ENCODE measurements at places on chromosomes 5 and 9.

GRCh38 chr9:131809941-131810344 is 70.1 kb upstream of the RAPGEF1 start:
- no peak for DNase-seq

DNA sequence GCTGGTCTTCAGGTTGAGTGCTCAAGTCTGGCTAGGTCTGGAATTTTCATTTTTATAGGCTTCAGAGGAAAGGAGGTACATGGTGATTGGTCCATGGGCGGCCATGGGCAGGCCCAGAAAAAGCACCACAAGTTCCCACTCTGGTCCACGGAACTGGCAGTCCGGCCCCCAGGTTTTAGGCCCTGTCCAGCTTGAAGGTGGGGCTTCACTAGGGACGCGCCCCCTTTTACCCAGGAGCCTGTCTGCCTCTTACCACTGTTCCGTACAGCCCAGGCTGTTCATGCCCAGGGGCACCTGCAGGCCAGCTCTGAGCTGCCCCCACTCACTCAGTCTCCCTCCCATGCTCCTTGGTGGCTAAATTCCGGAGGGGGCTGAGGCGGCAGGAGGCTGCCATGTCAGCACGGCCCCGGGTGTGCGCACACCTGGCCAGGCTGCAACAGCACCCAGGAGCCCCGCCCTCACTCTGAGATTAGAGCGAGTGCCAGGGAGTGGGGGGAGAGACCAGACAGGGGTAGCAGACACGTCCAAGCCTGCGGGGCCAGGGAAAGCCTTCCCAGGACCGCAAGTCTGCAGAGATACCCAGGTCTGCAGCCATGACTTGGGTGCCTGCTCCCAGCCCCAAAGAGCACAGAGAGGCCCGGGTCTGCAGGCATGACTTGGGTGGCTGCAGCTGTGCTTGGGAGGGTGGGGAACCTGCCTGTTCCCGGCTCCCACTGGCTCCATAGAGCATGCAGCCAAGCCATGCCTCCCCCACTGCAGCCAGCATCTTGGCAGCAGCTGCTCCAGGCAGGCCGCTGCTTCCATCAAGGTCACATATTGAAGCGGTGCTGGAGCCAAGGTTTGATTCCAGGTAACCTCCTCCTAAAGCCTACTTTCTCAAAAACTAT is 390.2 kb upstream of the SGCD start:
- no peak for DNase-seq

GRCh38 chr9:131986576-131986975 is 93.1 kb downstream of the MED27 start:
- DNase-seq: no peak

GRCh38 chr5:124678922-124679519 is 67.4 kb downstream of the ZNF608 start:
- DNase-seq: no peak

DNA sequence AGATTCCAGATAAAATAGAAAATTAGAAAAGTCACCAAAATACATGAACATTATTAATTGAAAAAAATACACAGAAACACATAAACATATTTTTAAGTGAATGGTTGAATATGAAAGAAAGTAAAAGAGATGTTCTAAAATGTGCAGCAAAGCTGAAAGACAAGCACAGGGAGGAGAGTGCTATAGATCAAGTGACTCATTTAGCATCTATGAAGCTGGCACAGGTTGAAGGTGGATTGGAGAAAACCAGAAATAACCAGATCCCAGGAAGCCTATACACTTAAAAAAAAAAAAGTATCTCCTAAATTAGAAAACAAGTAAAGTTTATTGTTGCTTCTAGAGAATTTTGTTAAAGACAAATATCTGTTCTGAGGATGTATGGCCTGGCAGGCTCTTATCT is 338.9 kb downstream of the CDH12 start:
- DNase-seq: no peak

GRCh38 chr5:115520191-115520590 is 24.4 kb downstream of the FEM1C start:
- DNase-seq: no peak

- no peak for DNase-seq
These were observed 120.1 kb downstream of the CMYA5 start for GRCh38 chr5:79809743-79810142.

- DNase-seq: no peak
These were observed 26.6 kb downstream of the NEK6 start for GRCh38 chr9:124284237-124284831.

- no peak for DNase-seq
These were observed 78.8 kb downstream of the GIN1 start for GRCh38 chr5:103041071-103041676.

DNA sequence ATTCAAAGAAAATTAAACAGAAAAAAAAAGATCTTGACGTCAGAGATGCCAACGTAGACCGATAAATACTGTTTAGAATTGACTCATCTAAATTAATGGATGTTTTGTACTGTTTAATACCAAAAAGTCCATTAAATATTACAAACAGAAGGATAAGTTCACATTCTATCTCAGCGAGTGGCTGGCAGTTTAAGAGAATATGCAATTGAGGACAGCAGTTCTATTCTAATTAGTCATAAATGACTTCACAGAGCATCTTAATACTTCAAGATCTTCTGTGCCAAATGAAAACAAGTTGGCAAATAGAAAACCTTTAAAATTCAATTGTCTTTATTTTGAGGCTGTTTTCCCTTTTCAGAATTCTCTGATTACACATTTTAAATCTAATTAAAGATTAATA is 326.6 kb upstream of the NREP start:
- no peak for DNase-seq

- DNase-seq: no peak
These were observed 59.6 kb upstream of the SLC27A6 start for GRCh38 chr5:128905568-128906110.

DNA sequence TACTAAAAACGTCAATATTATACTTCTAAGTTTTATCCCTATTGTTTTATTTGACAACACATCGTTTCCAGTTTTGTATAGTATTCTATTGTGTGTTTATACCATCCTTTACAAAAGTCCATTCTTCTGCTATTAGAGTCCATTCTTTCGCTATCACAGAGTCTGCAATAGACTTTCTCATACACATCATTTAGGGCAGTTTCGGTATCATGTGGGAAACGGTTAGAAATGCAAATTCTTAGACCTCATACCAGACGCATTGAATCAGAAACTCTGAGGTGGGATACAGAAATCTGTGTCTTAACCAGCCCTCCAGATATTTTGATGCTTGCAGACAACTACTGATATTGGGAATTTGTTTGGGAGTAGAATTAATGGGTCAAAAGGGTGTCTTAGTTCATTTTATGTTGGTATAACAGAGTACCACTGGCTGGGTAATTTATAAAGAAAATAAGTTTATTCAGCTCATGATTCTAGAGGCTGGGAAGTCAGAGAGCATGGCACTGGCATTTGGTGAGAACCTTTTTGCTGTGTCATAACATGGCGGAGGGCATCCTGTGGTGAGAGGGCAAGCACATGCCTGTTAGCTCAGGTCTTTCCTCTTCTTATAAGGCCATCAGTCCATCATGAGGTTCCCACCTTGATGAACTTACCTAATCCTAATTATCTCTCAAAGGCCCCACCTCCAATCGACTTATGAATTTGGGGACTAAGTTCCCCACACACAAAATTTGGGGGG is 21.1 kb downstream of the CARTPT start:
- no peak for DNase-seq

- no peak for DNase-seq
These were observed 68.2 kb downstream of the SLC1A1 start for GRCh38 chr9:4558371-4558998.

GRCh38 chr5:5320062-5320805 is 102.2 kb upstream of the ICE1 start:
- DNase-seq: no peak

- no peak for DNase-seq
These were observed 44.5 kb downstream of the CCDC125 start for GRCh38 chr5:69288069-69288468.

- DNase-seq: no peak
These were observed 2.2 kb upstream of the CIZ1 start for GRCh38 chr9:128193469-128194096.

DNA sequence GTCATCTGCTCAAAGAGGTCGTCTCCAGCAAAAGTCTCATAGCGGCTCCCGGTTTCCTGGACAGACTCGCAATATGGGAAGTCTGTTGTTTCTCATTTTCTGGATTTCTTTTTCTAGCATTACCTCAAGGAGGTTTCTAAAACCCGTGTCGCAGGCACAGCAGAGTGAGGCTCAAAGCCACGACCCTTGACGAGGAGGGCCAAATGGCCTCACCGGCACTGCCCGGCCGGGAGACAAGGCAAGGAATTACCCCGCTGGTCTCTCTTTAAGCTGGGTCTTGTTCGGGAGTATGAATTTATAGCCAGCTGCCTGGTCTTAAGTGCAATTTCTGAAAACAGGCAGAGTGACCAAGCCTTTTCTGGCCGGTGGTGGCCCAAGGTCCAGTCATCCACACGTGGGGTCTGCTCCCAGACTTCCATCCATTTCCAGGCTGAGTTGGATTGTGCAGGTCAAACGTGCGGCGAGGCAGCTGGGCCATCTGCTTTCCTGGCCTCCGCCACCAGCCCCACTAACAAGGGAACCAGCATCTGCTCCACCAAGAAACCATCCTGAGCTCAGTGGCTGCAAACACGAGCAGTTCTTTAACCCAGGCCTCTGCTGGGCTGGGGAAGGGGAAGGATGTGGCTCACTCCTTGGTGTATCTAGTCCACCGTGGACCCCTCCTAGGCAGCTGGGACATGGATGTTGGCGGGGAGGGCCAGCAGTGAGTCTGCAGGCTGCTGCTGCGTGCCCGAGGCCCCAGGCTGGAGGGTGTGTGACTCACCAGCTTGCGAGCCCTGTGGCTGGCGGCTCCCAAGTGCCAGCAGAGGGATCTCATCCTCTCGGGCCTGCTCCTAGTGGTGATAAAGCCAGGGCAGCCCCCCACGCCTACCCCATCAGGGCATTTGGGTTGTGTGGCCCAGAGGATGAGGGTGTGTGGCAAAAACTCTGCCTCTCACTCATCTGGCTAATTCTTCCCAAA is 55.6 kb upstream of the COL5A1 start:
- no peak for DNase-seq

DNA sequence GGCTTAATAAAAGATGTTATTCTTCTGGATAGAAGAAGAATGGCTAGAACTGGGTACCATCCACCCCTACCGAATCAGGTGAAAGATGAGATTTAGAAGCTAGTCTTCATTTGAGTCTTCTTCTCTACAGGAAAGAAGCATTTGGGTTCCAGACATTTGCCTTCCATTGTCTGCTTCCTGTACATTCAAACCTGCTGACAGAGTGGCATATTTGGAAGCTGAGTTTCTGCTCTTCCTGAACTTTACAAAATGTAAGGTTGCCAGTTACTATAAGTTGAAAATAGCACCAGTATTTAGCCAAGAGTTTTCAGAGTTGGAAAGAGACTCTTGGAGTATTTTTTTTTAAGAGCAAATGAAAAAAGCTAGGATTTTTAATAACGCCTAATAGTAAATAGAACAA is 525.4 kb upstream of the TLE4 start:
- no peak for DNase-seq

- no peak for DNase-seq
These were observed 19.1 kb upstream of the MVB12B start for GRCh38 chr9:126307322-126308061.

DNA sequence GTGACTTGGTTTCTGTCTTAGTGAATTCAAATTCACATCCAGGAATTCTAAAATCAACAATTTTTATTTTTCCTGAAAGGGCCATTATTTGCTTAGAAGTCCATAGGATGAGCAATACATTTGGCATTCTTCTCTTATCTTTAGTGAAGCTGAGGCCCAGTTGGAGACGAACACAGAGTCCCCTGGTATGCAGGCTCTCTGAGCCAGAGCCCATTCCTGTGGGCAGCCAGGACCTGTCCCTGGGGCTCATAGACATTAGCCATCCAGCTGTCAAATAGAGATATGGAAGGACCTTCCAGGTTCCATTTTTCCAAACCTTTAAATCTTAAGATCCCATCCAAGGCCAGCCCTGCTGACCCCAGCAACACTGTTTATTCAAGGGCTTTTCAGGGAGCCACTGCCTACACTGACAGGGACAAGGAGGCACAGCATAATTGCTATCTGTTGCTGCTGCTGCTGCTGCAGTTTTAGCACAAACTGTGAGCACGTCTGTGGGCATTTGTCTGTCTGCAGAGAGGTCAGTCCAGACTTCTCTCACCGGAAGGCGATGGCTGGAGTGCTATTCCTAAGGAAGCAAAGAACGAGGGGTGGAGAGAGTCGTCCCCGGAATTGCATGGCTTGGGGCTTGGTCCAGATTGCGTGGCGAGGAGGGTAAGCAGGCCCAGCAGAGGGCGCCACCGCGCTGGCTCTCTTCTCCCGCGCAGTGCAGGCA is 639.0 kb downstream of the CCDC171 start:
- no peak for DNase-seq

- no peak for DNase-seq
These were observed 11.1 kb downstream of the FPGS start for GRCh38 chr9:127813686-127814226.

DNA sequence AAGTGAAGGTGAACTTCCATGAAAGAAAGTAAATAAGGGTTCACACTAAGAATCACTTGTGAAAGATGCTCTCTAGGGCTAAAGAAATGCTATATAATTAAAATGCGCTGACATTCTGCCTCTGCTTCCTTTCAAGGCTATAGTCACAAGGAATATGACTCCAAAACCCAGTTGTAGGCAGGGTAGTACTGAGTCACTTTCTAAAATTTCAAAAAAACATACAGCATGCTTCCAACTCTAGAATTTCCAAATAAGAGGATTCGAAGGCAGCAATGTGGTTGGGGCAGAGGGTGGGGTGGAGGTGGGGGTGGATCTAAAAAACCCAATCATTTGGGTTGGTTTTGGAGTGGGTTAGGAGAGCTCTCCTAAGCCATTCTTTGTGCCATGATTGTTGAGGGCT is 84.6 kb downstream of the HMHB1 start:
- DNase-seq: no peak

DNA sequence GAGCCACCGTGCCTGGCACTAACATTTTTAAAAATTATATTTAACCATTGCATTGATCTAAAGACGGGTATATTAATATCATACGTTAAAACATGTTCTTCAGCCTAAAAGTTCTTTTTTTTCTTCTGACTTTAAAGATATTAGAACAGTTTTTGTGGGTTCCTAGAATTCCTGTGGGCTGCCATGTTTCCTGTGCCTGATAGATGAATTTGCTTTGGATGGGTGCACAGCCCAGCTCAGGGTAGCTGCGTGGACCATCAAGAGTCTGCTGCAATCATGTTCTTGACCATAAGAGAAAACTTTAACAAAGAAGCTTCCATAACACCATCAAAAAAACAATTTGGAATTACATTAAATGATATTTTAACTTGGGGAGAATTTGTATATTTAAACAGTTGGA is 2.4 kb upstream of the LAMC3 start:
- no peak for DNase-seq

- DNase-seq: no peak
These were observed 164.8 kb downstream of the EFNA5 start for GRCh38 chr5:107505763-107506534.

DNA sequence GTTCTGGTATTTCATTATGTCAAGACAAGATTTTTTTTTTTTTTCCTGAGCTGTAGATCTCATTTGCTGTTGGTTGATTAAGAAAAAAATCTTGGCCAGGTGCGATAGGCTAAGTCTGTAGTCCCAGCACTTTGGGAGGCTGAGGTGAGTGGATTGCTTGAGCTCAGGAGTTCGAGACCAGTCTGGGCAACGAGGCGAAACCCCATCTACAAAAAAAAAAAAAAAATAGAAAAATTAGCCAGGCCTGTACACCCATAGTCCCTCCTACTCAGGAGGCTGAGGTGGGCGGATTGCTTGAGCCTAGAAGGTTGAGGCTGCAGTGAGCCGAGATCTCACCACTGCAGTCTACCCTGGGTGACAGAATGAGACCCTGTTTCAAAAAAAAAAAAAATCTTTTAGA is 12.2 kb downstream of the CDC42SE2 start:
- no peak for DNase-seq

GRCh38 chr5:155101697-155102096 is 88.1 kb downstream of the KIF4B start:
- DNase-seq: no peak

GRCh38 chr5:172076761-172077244 is 70.4 kb upstream of the FBXW11 start:
- DNase-seq: no peak

Data from activated effector memory CD4-positive, alpha-beta T cell treated with Interleukin-2 at 50 U/mL for 16 hours (primary cell).